ENCODE measurements at places on chromosomes 11 and 22. TPM values are rescaled to one million over a fixed set of nuclear protein-coding genes. Genes with fewer than 3 reads are reported as not detected.
A peak's percentile ranks its signal among the peaks of the same experiment; 100 is the strongest.

- DNase-seq: no peak
Measured at GRCh38 chr11:57641011-57641807, 8.5 kb downstream of the YPEL4 start.

GRCh38 chr22:42217752-42218280 is 52.6 kb downstream of the TCF20 start:
- no peak for DNase-seq

GRCh38 chr11:119339589-119340334 is 921 bp downstream of the C1QTNF5 start:
- no peak for DNase-seq

DNA sequence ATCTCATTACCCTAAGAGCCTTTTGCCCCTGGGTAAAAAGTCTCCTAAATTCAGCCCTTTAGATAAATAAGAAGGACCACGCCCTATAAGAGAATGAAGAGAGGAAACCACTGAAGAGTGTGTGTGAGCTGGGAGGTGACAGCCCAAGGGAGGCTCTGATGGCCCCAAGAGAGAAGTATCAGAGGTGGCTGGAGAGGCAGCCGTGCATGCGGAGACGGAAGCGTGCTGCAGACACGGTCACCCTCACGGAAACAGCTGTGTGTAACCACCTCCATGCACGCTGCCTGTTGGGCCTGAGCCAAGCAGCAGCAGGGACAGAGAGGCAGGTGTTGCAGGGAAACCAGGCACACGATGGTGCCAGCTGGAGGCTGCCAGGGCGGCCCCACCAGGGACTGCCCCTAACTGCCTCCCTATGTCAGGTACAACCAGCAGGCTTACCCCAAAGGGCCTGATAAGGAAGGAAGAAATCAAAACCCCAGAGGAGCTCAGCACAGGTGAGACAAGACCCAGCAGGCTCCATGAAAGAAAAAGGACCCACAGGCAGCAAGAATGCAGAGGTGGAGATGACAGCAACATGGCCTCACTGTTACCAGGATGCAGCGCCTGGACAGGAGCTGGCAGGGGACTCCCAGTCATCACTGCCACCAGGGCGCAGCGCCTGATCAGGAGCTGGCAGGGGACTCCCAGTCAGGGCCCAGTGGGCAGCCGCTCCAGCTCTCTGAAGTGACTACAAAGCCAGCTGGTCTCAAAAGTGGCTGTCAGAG is 7.8 kb downstream of the LARGE2 start:
- DNase-seq: no peak

DNA sequence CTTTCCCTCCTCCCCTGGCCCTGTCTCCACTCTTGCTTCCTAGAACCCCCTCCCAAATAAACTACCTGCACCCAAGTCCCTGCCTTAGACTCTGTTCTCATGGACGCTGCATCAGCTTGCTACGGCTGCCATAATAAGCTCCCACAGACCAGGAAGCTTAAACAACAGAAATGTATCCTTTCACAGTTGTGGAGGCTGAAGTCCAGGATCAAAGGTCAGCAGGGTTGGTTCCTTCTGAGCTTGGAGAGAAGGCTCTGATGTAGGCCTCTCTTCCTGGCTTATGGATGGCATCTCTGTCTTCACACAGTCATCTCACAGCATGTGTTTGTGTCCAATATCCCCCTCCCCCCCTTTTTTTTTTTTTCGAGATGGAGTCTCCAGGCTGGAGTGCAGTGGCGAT is 23.4 kb downstream of the CBX7 start:
- DNase-seq: no peak

DNA sequence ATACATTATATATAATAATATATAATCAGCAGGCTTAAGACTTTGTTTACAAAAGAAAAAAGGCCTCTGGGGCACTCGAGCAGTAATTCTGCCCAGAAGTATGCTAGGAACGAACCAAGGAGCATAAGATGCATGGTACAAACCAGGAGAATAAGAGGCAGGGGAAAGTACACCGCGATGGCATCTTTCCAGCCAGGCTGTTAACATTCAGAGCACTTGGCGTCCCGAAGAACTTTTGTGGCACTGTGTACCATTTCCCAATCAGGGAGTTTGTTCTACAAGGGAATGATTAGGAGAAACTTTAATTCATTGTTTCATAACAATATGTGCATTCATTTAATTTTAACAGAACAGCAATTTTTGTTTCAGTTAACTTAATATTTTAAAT is 125.1 kb downstream of the WT1 start:
- no peak for DNase-seq

- no peak for DNase-seq
Measured at GRCh38 chr11:5252192-5252918, 2.2 kb downstream of the HBG2 start.

GRCh38 chr11:120511820-120512738 is 531 bp downstream of the GRIK4 start:
- DNase-seq: no peak

GRCh38 chr22:40334060-40334459 is 12.2 kb upstream of the ADSL start:
- no peak for DNase-seq

- no peak for DNase-seq
Measured at GRCh38 chr11:35281169-35281688, 138.1 kb downstream of the SLC1A2 start.

- DNase-seq: no peak
Measured at GRCh38 chr11:75275581-75275980, 35.0 kb downstream of the TPBGL start.

GRCh38 chr11:111788051-111788450 is 21.9 kb upstream of the PPP2R1B start:
- no peak for DNase-seq

DNA sequence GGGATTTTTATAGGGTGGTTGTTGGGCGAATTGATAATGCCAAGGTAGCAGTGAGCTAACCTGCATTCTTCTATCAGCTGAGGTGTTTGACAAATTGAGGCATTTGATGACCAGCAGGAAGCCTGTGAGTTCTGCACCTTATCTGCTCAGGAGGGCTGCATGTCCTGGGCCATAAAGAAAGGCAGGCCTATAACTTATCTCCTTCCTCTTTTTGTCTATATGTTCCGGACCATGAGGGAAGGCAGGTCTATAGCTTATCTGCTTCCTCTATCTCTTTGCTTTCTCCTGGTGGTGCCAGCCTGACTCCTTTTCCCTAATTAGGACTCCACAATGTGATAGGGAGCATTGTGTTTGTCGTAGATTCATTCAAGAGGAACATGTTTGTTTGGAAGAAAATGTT is 8.6 kb upstream of the JAM3 start:
- DNase-seq: no peak

DNA sequence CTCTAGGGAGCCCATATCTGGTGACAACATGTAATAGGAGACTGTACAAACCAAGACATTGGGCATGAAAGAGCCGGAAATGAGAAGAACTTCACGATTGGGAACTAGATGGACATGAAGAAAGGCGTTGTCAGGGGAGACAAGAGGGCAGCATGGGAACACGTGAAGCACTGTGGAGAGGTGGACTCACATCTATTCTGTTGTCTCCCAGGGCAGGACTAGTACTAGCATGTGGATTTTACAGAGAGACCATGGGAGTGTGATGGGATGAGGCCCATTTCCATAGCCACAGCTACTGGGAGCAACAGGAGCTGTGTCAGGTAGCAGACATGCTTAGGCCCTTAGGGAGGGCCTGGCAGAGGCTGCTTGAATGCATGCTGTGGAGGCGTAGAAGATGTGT is 333.9 kb downstream of the OPCML start:
- DNase-seq: no peak

DNA sequence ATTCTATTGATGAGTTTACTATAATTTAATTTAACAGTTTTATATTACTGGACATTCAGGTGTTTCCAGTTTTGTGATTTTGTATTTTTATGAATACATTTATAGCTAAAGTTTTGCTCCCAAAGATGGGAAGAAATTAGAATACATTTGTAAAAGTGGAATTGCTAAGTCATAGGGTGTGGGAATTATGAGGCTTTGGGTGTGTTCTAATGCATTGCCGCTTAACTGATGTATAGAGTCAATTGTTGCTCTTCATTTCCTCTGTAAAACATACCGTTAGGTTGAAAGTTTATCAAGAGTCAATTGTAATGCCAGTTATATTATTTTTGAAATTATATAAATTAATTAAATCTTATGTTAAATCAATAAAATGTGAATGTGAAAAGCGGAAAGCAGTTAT is 16.2 kb downstream of the PAAF1 start:
- DNase-seq: no peak

DNA sequence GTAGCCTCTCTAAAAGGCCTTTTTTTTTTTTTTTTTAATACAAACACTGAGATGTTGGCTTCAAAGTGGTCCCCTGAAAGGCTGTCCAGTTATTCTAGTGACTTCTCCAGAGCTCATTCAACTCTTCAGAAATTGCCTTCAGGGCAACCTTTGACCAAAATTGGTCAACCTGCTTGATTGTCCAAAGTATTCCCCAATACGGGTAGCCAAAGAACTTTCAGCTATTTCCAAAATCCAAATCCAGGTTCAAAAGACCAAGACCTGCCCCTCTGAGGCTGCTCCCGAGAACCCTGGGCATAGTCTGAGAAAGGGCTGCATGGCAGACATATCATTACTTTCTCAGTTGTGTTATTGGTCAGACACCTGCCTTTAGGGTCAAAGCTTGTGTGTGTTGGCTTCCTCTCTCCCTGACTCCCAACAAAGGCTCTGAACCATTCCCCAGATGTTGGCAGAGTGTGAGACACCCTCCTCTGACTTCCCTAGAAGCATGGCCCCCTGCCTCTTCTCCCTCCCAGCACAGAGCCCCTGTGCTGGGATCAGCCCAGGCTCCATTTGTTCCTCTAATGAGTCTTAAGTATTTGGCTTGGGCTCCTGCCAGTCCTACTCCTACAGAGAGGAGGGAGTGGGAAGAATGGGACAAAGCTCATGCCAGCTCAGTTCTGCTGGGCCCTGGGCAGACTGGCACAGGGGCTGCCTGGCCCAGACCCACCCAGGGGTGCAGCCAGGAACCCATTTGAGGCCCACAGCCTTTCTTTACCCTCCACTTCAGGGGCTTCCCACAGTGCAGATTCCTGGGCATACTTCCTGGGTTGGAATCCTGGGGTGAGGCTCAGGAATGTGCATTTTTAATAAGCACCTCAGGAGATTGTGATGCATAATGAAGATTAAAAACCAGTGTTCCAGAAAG is 30.3 kb downstream of the TNKS1BP1 start:
- DNase-seq: no peak

DNA sequence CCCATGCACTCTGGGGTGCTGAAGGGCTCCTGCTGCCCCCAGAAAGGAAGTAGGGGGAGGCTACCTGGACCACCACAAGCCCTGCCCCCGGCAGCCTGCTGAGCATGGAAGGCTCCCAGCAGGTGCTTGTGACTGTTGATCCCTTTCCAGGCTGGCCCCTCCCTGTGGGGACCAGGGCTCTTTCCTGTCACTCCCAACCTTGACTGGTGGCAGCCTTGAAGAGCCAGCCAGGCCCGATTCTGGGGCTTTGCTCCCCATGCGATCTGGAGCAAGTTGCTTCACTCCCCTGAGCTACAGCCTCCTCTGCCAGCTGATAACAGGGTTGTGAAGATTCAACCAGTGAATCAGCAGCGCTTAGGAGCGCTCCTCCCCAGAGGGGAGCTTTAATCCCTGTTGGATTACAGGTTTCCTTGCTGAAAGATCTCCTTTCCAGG is 4.6 kb upstream of the CST6 start:
- DNase-seq: no peak

DNA sequence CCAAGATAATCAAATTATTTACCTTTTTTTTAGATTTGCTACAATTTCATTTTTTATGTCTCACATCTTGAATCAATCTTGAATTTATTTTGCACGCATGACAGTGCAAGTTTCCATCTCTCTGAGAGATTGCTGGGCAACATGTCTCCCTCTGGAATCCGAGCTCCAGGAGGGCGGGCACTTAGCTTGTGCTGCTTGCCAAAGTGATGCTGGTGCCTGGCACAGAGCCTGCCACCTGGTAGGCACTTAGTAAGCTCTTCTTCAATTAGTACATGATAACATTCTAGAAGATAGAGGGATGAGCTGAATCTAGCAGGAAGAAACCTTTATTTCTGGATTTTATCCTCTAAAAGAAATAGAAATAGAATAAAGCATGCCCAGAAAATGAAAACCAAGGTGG is 27.5 kb upstream of the OR9I1 start:
- DNase-seq: no peak

DNA sequence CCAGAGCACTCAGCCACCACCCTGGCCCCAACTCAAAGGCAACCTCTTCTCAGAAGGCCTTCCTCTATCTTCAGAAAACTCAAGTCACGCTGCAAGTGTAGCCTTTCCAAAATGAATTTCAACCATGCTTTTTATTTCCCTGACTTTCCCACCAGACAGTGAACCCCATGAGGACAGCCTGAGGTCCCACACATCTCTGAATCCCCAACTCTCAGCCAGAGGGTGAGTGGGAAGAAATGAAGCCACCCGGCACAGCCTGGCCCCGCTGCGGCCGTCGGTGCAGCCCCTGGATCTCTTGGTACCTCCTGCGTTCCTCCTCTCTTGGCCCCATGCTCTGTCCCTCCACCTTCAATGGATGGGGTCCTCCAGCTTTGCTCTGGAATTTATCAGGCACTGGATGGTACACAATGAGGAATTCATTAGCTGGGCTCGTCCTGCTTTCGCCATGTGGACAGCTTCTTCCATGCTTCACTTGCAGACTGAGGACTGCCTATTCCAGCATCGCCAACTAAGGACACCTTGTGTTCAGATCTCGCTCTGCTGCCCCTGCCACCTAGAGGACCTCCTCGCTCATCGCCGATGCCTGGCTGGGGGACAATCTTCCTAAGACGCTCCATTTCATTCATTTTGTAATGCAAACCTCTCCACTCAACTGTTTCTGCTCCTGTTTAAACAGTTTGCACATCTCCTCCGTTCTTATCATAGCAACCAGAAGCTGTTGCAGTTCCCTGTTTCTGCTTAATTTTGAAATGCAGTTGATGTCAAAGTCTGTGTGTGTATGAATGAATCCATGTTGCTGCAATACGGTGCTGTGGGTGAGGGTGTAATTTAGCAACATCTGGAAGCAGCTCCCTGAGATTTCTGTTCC is 672.1 kb downstream of the TBC1D22A start:
- DNase-seq: peak; percentile 36

GRCh38 chr11:133573081-133573480 is 40.8 kb upstream of the OPCML start:
- DNase-seq: no peak

DNA sequence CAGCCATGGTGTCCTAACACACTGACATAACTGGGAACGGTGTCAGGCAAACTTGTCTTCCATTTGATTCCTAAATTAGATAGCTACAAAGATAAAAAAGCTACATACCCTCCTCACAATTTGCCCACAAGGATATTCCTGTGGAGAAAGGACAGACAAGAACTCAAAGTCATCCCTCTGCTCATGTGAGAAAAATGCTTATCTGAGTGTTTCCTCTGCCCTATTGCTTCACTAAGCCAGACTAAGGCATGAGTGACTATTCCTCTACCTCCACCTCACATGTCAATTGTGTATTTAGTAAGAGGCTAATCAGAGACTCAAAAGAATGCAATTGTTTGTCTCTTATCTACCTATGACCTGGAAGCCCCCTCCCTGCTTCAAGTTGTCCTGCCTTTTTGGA is 247.7 kb downstream of the DDX10 start:
- no peak for DNase-seq

HIPK3 gene
- 142 TPM for total RNA-seq

MYRF gene
- total RNA-seq: 7.0 TPM

SMTNL1 gene
- total RNA-seq: not detected

DGCR6 gene
- 2.9 TPM for total RNA-seq

Data from right atrium auricular region (tissue), 2 donors.